ENCODE measurements at places on chromosomes 11 and 22. TPM values are rescaled to one million over a fixed set of nuclear protein-coding genes. Genes with fewer than 3 reads are reported as not detected.

DNA sequence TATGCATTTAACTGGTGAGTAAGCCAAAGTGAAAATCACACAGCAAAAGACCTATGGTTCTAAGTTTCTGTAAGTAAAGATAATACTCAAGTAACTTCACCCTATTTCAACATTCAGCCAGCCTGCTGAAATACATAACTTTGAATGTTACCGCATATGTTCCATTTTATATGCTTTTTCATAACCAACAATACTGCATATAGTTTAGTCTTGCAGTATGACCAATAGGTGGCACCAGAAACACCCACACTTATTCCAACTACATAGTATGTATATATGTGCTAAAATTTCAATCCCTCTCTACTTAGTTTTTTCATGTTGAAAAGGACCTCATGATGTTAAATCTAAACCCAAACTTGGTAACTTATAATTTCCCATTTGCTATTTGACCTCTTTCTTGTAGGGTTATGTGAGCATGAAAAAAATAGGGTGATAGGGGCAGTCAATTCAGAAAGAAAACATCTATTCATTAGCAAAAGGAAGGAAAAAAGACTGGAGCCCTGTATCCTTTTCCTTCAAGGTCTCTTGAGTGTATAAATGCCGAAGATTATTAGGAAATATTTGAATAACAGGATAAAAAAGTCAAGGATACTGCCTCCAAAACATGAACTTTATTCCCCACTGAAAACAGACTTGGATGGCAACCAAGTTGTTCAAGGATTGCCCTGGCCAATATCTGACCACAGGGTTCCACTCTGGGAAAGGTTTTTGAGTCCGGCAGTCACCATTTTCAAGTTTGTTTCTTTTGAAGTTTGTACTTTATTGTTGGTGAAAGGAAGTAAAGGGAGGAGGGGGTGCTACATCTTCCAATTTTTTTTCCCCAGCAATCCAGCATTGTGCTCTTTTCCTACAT is 23.8 kb upstream of the FZD4 start:
- peak; percentile 65 for DNase-seq

GRCh38 chr22:38327805-38328204 is 10.6 kb upstream of the CSNK1E start:
- DNase-seq, result peak; percentile 63

- DNase-seq, result no peak
These were observed 19.2 kb downstream of the SLC22A6 start for GRCh38 chr11:62965574-62965973.

DNA sequence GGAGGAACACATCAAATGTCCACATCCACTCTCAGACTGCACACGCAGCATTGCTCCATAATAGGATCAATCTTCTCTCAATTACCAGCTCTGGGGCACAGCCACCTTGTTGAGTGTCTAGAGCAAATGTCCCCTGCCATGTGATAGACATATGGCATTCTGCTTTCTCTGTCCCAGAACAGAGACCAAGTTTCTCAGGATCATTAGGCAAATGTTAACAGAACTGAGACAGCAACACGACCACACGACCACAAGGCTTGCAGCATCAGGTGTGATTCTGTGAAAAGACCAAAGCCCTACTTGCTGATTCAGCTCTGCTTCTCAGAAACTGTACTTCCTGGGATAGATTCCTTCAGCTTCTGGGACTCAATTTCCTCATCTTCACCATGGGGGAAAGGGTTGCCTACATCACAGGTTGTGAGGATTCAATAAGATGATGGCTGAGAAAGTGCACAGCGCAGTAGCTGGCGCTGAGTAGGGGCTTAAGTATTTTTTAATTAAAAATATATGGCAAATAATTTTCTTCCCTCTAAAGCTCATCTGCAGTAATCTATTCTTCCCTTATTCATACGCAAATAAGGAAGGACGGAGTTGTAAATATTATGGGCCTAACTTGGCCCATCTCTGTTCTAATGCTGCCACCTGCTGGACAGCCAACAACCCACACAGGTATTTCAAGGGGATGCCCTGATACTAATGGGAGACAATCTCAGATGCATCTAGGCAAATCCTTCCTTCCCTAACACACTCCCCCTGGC is 54.3 kb upstream of the USP47 start:
- DNase-seq, result peak; percentile 70

DNA sequence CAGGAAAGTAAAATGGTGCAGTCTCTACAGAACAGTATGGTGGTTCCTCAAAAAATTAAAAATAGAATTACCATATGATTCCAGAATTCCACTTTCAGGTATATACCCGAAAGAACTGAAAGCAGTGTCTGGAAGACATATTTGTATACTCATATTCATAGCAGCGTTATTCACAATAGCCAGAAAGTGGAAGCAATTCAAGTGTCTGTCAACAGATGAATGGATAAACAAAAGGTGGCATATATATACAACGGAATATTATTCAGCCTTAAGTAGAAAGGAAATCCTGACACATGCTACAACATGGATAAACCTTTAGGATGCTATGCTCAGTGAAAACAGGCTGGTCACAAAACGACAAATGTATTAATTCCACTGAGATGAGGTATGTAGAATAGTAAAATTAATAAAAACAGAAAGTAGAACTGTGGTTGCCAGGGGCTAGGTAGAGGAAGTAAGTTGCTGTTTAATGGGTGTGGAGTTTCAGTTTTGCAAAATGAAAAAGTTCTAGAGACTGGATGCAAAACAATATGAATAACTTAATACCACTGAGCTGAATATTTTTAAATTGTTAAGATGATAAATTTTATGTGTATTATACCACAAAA is 14.5 kb downstream of the SAA1 start:
- DNase-seq, result no peak

- no peak for DNase-seq
These were observed 4.1 kb downstream of the KCNQ1 start for GRCh38 chr11:2448661-2449547.

AIFM3 gene
- 0.18 TPM for total RNA-seq

TRAF6 gene
- 17.6 TPM for total RNA-seq

Measured in IMR-90 (cell line).